ENCODE measurements at places on chromosomes 1 and 21.

GRCh38 chr21:43191521-43191920, 22.7 kb downstream of the CRYAA start:
- no peak for DNase-seq

DNA sequence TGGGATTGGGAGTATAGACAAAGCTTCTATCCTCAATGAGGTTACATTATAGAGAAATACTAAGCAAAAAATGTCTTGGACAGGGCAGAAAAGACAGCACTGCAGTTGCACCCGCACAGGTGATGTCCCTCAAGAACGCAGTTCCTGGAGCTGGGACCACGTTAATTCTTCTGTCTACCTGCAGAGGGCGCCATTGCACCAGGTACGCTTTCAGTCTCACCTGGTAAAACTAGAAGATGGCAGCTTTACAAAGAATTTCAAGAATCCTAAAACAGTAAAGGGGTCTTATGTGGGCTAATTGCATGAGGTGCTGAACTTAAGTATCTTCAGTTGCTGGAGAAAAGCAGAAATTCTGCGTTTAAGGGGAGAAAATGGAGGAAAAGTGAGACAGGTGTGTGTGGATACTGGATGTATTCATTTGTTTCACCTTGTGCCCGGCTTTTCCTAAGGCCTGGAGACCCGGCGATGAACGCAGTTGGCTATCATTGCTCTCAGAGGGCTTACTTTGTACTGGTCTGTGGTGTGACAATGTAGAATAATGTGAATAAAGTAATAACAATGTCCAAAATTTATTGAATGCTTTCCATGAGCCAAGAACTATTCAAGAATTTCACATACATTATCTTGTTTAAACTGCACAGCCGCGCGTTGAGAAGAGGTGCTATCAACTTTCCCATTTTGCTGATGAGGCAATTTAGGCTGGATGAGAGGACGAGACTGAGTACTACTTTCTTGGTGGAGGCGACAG, 276.3 kb upstream of the GREM2 start:
- peak; percentile 54 for DNase-seq

DNA sequence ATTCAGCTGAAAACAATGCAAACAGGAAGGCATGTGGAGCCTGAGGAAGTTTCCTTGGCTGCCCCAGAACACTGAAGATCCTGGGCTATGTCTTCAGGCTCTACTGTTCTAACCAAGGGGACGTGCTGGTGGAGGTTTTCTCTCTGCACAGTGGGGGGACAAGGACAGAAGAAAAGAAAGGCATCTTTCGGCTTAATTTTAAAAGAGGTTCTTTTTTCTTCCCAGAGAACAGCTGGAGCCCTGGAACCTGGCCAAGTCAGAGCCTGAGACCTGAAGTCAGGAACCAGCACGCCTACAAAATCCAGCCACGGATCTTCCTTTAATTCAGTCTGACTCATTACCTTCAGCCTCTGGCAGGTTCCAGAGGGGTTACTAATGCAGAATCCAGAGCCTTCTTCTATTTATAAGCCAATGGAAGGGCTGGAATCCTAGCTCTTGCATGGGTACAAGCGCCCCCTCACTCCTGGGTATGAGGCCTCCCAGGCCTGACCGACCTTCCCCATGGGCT, 19.8 kb downstream of the CTNNBIP1 start:
- DNase-seq = no peak

GRCh38 chr1:102182603-102183260, 186.0 kb upstream of the OLFM3 start:
- no peak for DNase-seq

DNA sequence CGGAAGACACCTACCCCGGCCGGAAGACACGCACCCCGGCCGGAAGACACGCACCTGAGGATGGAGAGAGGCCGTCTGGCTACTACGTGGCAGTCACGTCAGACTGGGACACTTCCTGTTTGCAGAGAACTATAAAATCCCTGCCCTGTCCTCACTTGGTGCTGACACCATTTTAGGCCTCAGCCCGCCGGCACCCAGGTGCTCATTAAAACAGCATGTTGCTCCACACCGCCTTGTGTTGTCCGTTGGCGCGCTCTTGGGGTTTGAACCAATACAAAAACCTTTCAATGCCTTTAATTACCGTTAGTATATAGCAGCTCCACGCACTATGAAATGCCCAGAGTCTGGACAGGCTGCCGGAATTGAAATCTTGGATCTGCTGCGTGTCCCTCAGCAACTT, 34.7 kb downstream of the VN1R5 start:
- DNase-seq = no peak

GRCh38 chr21:25171438-25171837, 435.8 kb downstream of the MRPL39 start:
- no peak for DNase-seq

GRCh38 chr1:225767634-225768540, 9.7 kb upstream of the SRP9 start:
- no peak for DNase-seq

- no peak for DNase-seq
Observed at GRCh38 chr1:47679301-47679791, 241.5 kb downstream of the FOXD2 start.

DNA sequence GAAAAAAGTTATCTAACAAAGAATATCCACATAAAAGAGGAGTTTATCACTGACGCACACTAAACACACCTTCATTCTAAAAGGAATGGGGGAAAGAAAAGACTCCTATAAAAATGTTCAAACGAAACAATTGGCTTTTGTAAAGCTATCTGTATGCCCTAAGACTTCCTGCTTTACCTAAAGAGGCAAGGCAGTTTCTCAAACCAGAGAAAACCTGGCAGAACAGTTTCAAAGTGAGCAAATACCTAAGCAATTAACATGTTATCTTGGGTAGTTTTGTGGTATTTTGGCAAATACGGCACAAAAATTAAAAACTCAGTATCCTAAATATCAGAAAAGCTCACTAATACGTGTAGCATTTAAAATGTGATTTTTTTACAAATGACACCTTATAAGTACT, 1.9 kb downstream of the PUM1 start:
- no peak for DNase-seq

DNA sequence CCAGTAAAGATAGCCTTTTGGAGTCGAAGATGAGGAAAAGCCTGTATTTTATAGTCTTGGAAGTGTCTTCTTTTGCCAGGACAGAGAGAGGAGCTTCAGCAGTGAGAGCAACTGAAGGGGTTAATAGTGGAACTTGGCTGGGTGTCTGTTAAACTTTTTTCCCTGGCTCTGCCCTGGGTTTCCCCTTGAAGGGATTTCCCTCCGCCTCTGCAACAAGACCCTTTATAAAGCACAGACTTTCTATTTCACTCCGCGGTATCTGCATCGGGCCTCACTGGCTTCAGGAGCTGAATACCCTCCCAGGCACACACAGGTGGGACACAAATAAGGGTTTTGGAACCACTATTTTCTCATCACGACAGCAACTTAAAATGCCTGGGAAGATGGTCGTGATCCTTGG, at the start of gene VCAM1:
VCAM1 (plus strand) TSS at position 253 of the 400 bp plus-strand sequence; CDS start at position 372, 119 bp downstream.
- DNase-seq = no peak
